Naive thymus-derived CD4-positive, alpha-beta T cell (primary cell): ENCODE measurements at places on chromosomes 5 and 9. TPM values are rescaled to one million over a fixed set of nuclear protein-coding genes. Genes with fewer than 3 reads are reported as not detected.

DNA sequence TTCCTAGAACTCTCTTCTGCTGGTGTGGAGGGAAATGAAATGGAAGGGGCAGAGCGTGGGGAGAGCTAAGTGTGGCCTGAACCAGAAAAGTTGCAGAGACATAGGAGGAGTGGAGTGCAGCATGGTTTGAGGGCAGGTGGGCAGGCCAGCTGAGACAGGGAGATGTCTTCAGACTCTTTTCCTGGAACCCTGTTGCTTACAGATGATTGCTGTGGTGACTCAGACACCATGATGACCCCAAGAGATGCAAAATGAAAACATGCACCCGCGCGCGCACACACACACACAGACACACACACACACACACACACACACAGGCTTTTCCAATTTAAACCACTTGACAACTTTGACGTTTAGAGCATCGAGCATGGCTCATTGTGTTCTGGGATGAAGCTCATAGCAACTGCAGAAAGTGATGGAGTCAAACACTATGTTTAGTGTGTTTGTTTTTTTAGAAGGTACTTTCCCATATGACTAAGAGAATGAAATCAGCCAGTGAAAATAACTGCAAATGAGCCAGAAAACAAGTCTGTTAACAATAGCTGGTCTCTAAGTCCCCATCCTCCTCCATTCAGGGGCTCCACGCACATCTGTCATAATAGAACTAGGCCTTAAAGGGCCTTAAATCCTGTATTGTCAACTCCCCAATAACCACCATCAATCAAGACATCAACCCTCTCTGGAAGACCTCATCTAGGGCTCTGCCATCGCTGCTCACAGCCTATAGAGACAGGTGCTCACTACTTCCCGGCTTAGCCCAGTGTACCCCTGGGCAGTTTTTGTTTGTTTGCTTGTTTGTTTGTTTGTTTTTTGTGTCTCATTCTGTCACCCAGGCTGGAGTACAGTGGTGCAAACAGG, 9.6 kb downstream of the TMOD1 start:
- DNase-seq: no peak

Gene CCDC187
- not detected in 2 replicates for total RNA-seq

Gene ANKRD31
- 1.3 TPM for total RNA-seq

Gene ENG
- 6.2 TPM for total RNA-seq

Gene SLC36A2
- total RNA-seq: not detected

Gene TTLL11
- total RNA-seq: 4.4 TPM

Gene BAAT
- total RNA-seq: not detected

DNA sequence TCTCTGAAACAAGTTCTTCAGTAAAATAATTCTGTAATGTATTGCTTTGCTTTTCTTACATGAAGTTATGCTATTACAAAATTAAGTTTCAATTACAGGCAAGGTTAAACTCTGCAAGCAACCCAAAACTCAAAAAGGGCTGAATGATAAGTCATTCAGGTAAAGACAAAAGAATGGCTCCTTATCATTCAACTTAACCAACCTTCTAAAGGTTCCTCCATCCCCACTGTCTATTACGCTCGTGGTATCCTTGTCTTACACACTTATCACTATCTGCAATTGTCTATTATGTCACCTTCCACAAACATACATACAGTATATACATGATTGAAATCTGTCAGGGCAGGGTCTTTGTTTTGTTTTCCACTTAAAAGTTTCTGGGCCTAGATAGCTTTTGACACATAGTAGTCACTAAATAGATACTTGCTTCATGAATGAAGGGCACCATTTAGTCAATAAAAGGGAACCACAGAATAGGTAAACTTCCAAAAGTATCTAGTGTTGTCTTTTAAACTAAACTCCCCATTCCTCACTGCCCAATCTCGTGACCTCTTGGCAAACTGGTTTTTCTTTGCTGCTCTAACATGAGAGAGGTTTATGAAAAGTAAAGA, 6.9 kb downstream of the RPL37 start:
- DNase-seq: no peak

- no peak for DNase-seq
Observed at GRCh38 chr9:34759432-34760134, 49.6 kb upstream of the CCL21 start.

- no peak for DNase-seq
Observed at GRCh38 chr5:178202541-178202940, 1.8 kb upstream of the HNRNPAB start.
